ENCODE measurements at places on chromosomes 5 and 9. TPM values are rescaled to one million over a fixed set of nuclear protein-coding genes. Genes with fewer than 3 reads are reported as not detected.

SLC6A3 gene
- not detected for polyA plus RNA-seq

GRCh38 chr5:42768106-42768504 lies 11.5 kb downstream of the CCDC152 start:
- DNase-seq: no peak

- DNase-seq: no peak
These were observed 85.8 kb downstream of the RIC1 start for GRCh38 chr9:5714501-5715401.

GRCh38 chr5:80181618-80182211 lies 74.1 kb downstream of the SERINC5 start:
- no peak for DNase-seq

DNA sequence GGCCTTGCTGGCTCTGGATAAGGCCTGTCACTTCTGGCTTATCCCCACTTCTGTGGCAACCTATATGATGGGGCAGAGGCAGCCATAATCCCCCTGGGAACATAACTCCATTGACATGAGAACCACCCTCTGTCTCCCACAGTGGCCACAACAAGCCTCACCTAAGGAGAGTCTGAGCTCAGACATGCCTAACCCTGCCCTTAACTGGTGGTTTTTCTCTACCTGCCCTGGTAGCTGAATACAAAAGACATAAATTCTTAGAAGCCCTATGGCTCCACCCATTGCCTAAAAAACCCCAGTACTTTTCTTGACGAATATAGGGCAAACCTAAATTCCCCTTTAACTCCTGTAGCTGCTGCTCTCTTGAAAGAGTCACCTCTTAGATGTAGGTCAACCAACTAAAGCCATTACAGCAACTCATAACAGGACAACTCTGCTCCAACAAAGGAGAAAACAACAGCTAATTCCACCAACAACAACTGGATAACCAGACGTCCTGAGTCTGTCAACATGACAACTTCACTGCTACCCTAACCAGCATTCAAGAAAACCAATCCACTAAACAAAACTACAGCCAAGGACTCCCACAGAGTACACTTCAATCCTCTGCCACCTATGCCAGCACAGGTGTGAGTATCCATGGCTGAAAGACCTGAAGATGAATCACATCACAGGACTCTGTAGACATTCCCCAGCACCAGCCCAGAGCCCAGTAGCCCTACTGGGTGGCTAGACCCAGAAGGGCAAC lies 427.7 kb downstream of the PRELID2 start:
- no peak for DNase-seq

DNA sequence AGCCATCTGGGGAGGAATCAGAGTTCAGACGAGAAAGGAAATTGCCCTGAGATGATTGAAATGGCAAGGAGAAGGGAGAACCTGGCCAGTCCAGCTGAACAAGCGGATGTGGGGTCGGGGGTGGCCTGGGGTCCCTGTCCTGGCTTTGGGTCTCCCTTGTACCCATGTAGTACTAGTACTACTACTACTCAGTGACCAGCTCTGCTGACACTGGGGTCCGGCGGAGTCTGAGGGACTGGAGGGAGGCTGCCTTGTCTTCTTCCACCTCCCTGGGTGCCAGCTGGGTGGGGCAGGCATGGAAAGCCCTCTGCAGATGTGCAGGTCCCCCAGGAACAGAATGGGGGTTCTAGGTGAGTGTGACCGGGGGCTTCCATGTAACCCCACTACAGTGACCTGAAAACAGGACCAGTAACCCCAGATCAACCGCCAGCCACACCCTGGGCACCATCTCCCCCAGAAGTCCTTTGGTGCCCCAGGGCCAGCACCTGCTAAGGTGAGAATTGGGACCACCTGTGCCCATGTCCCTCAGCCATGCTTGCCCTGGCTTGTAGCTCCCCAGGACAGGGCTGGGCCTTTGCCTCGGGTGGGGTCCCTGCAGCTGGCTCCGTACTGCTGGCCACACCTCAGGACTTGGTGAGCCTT lies 89.1 kb upstream of the COL5A1 start:
- DNase-seq: no peak

- no peak for DNase-seq
These were observed 1.0 kb upstream of the EDIL3 start for GRCh38 chr5:84385705-84386104.

DNA sequence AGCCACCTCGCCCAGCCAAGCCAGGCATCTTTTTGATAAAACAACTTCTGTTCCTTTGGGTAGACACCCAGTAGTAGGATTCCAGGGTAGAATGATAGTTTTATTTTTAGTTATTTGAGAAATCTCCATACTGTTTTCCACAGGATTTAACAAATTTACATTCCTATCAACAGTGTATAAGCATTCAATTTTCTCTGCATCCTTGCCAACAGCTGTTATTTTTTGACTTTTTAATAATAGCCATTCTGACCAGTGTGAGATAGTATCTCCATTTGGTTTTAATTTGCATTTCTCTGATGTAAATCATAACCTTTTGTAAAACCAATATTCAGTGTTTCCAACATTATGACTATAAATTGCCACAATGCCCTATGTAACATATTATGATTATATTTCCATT lies 28.2 kb upstream of the CCNB1 start:
- DNase-seq: no peak

DNA sequence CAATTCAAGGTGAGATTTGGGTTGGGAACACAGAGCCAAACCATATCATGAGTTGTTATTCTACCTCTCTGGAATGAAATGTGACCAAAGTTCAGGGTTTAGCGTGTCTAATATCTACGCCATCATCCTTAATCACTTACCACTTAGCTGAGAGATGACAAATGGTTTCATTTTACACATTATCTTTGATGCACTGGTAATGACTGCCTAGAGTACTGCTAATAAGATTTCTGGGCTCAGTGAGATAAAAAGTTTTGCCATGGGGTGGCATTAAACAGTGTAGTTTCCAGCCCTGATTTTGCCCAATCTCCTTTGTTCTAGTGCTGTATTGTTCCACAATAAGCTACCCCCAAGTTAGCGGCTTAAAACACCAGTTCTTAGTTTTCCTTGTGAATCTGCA lies 367.2 kb downstream of the MLLT3 start:
- no peak for DNase-seq

- no peak for DNase-seq
These were observed 156.4 kb downstream of the ARHGAP26 start for GRCh38 chr5:142926549-142926948.

DNA sequence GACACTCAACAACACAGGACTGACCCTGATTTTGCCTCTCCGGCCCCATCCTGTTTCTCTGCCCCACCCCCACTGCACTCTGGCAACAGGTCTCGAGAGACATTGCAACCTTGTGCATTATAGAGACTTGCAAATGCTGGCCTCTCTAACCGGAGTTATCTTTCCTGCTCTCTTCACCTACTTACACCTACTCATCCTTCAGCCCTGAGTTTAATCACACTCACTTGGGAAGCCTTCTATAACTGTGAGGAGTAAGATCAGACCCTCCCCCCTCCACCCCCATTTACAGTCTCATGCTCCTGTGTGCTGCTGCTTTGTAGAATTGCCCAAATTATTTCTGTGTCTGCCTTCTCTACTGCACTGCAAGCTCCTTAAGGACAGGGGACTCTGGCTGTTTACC lies 42.8 kb downstream of the WWC1 start:
- no peak for DNase-seq

DNA sequence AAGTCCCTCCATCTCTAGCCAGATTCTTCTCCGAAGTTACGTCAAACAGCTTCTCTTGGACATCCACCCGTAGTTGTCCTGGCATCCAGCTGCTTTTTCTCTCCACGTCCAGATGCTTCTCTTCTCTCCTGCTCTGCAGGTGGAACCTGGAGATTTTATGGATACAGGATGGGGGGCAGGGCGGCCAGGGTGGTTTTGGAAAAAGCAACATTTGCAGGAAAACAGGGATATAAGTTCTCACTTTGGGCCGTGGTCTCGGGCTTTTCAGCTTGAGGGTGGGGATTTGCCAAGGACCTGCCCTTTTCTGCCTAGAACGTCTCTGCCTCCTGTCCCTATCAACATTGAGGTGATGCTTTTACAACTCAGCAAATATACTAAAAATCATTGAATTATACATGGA lies 1941.6 kb upstream of the C9orf72 start:
- DNase-seq: no peak

DNA sequence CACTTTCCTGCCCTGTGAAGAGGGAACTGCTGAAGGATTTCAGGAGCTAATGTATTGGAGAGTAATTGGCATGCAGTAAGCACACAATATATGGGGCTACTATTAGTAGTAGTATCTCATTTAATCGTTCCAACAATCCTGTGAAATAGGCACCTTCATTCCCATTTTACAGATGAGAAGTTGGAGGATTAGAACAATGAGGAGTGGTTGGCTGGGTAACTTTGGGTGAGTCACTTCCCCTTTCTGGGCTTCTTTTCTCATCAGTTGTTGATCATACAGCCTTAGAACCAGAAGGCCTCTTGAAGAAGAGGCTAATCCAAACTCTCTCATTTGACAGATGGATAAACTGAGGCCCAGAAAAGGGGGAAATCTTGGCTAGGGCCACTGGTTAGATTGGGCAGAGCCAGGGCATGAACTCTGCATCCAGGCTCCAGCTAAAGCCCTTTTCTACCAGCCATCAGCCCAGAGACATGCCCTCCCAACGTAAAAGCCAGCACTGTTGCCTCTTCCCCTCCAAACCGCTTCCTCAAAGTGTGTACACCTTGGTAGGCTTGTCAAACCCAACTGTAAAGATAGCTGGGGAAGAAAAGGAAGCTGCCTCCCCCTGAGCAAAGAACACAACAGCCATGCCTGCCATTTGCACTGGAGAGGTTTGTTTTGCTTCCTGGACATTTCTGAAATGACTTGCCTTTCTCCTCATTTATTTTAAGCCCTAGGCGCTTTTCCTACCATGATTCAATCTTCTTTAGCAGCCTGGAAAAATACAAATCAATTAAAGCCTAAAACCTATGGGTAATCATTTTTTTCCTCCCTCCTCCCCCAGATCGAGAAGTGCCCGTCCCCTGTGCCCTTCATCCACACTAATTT lies 992 bp downstream of the SPACA9 start:
- no peak for DNase-seq

GRCh38 chr5:134133188-134133994 lies 18.9 kb downstream of the TCF7 start:
- no peak for DNase-seq

- no peak for DNase-seq
These were observed 3.3 kb downstream of the HK3 start for GRCh38 chr5:176895831-176896230.

DNA sequence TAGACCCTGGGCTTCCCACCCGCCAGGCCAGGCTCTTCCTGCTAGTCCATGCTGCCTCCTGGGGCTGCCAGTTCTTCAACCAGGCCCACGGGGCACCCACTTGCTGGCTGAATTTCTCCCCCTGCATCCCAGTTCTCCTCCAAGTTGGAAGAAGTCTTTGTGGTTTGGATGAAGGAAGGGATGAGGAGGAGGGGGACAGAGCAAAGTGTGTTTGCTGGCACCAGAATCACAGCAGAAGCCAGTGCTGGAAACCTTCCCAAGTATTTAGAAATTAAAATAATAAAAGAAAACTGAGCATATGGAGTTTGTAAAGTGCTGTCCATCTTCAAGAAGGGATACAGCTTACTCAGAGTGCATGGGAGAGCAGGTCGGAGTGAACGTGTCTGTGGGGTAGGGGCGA lies 19.4 kb upstream of the UNC5A start:
- no peak for DNase-seq

- no peak for DNase-seq
These were observed 43.2 kb upstream of the AKNA start for GRCh38 chr9:114431003-114431402.

DNA sequence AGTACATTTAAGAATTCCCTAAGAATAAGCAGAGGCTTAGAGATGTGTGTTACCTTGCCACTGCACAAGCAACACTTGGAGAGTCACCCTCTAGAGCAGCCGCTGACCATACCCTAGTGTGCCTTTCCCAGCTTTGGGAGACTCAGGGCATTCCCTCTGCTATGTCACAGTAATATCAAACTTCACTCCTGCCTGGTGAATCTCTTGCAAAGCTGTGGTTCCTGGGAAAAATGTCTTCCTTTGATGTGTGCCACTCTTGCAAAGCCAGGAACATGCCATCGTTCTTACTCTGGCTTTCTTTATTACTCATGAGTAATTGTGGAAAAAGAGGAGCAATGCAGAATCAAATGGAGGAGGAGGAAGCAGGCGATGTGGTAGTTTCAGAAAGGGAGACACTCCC lies 173.2 kb downstream of the CCDC192 start:
- no peak for DNase-seq

Data from muscle of arm (tissue), 14 donors.